ENCODE measurements at places on chromosomes 11 and 22.
A peak's percentile ranks its signal among the peaks of the same experiment; 100 is the strongest.

DNA sequence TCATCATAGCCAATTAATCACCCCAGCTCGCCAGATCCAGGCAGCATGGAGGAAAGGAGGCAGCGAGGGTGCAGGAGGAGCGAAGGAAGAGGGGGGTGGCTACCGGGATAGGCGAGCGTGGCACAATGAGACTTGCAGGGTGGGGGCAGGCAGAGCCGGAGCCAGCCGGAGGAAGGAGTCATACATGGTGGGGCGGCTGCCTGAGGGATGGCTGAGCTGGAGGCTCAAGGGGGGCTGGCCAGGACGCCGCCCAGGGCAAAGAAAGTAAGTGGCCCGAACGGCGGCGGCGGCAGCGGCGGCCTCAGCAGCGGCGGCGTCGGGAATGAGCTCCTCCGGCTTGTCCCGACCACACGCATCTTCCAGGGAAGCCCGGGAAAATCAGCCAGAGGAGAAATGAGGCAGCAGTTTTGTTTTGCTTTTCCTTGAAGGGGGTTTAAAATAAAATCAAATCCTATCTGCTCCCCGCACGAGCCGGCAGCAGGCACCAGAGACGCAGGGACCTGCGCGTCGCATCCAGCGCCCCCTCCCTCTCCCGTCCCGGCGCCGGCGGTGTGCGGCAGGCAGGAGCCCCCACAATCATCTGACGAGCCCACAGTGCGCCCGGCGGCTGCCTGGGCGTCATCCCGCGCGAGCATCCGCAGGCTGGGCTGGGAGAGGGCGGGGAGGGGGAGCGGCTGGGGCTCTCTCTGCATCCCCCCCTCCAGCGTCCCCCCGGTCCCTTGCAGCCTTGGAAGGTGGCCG lies 263.6 kb downstream of the CTTN start:
- no peak for DNase-seq
- H3K4me1 ChIP-seq: peaks cover 5% of the 10 kb centered on the region
- no peaks in the 10 kb centered on the region for H3K36me3 ChIP-seq
- H3K27ac ChIP-seq: no peak overlapping the region

DNA sequence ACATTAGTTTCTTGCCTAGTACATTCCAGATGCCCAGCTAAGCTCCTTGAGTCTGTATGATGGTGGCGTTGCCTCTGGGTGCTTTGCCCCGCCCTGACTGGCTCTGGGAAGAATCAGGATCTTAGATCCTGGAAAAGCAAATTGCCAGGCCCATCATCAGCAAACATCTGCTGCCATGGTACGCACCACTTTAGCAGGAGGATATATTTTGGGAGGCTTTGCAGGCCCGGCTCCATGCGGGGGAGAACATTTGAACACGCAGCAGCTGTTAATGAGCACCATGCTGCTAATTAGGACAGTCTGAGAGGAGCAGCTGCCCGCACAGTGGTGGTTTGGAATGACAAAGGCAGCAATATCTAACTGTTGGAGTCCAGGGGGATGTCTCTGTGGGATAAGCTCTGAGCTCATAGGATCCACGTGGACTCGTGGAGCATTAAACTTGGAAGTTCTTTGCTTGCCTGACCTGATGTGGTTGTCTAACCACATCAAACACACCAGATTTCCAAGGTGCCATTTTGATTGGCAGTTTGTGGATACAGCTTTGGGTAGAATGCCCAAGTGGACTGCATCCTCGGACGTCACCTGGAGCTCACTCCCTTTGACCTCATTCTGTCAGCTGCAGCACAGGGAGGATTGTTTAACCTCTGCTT lies 217.0 kb upstream of the ZBED5 start:
- H3K27ac ChIP-seq: no peak overlapping the region
- H3K4me3 ChIP-seq: no peak overlapping the region
- DNase-seq: no peak
- H3K27me3 ChIP-seq: peaks cover 20% of the 10 kb centered on the region

- peaks cover 11% of the 10 kb centered on the region for H3K4me1 ChIP-seq
- H3K36me3 ChIP-seq: peaks cover 5% of the 10 kb centered on the region
- peak; percentile 61 for DNase-seq
- H3K27me3 ChIP-seq: peaks cover 16% of the 10 kb centered on the region
These were observed 18.2 kb downstream of the IFT27 start for GRCh38 chr22:36757668-36758211.

- peaks cover 17% of the 10 kb centered on the region for H3K36me3 ChIP-seq
- H3K27ac ChIP-seq: peak overlapping the region; percentile 99
- H3K4me1 ChIP-seq: peaks cover 52% of the 10 kb centered on the region
- peak overlapping the region; percentile 100 for H3K4me3 ChIP-seq
- DNase-seq: no peak
- H3K27me3 ChIP-seq: no peaks in the 10 kb centered on the region
These were observed 1.4 kb downstream of the C11orf24 start for GRCh38 chr11:68270196-68271022.

GRCh38 chr11:117222991-117223740 lies 8.7 kb downstream of the PCSK7 start:
- H3K4me3 ChIP-seq: no peak overlapping the region
- peak overlapping the region; percentile 62 for H3K27ac ChIP-seq
- no peaks in the 10 kb centered on the region for H3K27me3 ChIP-seq
- peaks cover 11% of the 10 kb centered on the region for H3K4me1 ChIP-seq
- peaks cover 86% of the 10 kb centered on the region for H3K36me3 ChIP-seq
- DNase-seq: no peak

DNA sequence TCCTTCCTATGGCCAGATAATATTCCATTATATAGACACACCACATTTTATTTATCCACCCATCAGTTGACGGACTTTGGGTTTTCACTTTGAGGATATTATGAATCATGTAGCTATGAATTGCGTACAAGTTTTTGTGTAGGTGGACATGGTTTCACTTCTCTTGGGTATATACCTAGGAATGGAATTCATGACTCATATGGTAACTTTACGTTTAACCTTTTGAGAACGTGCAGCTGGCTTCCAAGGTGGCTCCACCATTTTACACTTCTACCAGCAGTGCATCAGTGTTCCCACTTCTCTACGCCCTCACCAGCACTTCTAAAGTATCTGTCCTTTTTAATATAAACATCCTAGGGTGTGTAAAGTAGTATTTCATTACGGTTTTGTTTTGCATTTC lies 112.0 kb downstream of the PLEKHA7 start:
- no peaks in the 10 kb centered on the region for H3K27me3 ChIP-seq
- H3K36me3 ChIP-seq: peaks cover 25% of the 10 kb centered on the region
- peaks cover 44% of the 10 kb centered on the region for H3K4me1 ChIP-seq
- peak overlapping the region; percentile 96 for H3K27ac ChIP-seq

DNA sequence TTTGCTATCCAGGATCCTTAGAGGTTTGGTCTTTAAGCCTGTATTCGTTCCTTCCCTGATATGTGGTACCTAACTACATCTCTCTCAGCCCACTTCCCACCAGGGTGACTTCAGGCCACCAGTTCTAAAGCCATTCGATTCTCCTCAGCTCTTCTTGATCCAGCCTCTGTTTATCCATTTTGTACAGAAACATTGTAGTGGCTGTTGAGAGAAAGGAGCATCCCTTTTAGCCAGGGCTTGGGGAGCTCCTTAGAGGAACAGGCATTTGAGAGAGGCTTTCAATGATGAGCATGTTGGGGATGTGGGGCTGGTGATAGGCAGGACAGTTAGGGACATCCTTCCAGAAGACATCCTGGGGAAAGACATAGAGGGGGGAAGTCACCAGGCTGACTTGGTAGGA lies 17.9 kb downstream of the UBE2L3 start:
- peaks cover 29% of the 10 kb centered on the region for H3K4me1 ChIP-seq
- no peak overlapping the region for H3K27ac ChIP-seq
- peaks cover 6% of the 10 kb centered on the region for H3K36me3 ChIP-seq
- H3K27me3 ChIP-seq: no peaks in the 10 kb centered on the region
- DNase-seq: no peak

- H3K27ac ChIP-seq: no peak overlapping the region
- peaks cover 25% of the 10 kb centered on the region for H3K4me1 ChIP-seq
- no peaks in the 10 kb centered on the region for H3K27me3 ChIP-seq
- H3K4me3 ChIP-seq: no peak overlapping the region
- peaks cover 23% of the 10 kb centered on the region for H3K36me3 ChIP-seq
- DNase-seq: no peak
These were observed 55.3 kb upstream of the GCAT start for GRCh38 chr22:37752189-37753087.

DNA sequence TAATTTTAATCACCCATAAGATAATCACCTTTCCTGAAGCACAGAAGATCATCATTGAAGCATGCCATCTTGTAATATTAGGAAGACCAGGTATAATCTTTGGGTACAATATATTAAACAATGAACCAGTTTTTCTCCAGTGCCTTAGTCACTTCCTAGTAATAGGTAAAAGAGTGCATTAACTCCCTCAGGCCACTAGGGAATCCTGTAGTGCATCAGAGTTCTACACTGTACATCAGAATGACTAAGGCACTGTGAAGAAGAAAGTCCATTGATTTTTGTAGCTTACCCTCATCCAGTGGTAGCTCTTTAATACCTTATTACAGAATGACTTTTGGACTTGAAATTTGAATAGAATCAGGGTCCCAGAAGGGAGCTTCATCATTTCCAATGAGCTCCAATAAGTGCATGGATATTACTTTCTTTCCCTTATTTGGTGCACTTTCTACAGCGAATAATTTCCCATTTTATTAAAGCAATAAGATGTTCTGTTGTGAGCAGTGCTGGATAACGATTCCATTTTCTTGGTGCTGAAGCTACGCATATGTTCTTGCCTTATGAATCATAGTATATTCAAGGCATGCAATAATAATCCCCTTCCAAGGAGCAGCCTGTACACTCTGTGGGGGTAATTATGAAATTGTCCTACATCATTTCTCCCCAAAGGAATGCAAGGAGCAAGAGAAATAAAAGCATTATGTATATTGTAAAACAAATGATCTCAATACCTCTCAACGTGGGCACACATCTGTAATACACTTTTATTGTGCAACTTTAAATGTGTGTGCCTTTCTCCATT lies 4.7 kb downstream of the C11orf87 start:
- H3K4me1 ChIP-seq: no peaks in the 10 kb centered on the region
- H3K4me3 ChIP-seq: no peak overlapping the region
- H3K27me3 ChIP-seq: peaks cover 37% of the 10 kb centered on the region

GRCh38 chr22:30233582-30233981 lies 13.0 kb downstream of the LIF start:
- DNase-seq: no peak
- no peak overlapping the region for H3K27ac ChIP-seq
- H3K4me3 ChIP-seq: no peak overlapping the region
- no peaks in the 10 kb centered on the region for H3K36me3 ChIP-seq
- no peaks in the 10 kb centered on the region for H3K4me1 ChIP-seq

DNA sequence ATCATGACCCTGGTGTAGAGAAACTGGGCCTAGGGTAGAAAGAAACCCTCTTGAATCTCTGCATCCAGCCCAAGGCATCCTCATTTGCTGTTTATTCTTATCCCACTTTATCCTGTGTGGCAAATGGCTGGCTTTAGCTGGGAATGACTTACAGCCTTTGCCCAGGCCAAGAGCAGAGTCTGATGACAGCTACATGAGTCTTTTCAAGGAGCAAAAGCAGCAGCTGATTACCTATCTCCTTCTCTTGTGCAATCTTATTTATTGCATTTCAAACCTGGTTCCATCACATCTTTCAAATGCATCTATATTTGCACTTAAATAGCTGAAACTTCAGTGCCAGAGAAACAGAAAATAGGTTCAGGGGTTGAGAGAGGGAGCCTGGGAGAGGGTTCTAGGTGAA lies 26.1 kb downstream of the SYT13 start:
- no peak for DNase-seq
- H3K4me1 ChIP-seq: no peaks in the 10 kb centered on the region

GRCh38 chr11:64935359-64936081 lies at the start of gene GPHA2:
GPHA2 (minus strand) TSS chr11:64935893; CDS start chr11:64935460, 433 bp downstream.
- H3K4me3 ChIP-seq: no peak within 1 kb of the TSS
- H3K27ac ChIP-seq: no peak within 1 kb of the TSS
- H3K36me3 ChIP-seq: peaks cover 23% of the 10 kb centered on the region
- DNase-seq: no peak

- H3K36me3 ChIP-seq: peaks cover 29% of the 10 kb centered on the region
- H3K4me1 ChIP-seq: peaks cover 49% of the 10 kb centered on the region
- H3K27me3 ChIP-seq: no peaks in the 10 kb centered on the region
- peak; percentile 89 for DNase-seq
These were observed 707 bp upstream of the FTH1 start for GRCh38 chr11:61967924-61968757.

DNA sequence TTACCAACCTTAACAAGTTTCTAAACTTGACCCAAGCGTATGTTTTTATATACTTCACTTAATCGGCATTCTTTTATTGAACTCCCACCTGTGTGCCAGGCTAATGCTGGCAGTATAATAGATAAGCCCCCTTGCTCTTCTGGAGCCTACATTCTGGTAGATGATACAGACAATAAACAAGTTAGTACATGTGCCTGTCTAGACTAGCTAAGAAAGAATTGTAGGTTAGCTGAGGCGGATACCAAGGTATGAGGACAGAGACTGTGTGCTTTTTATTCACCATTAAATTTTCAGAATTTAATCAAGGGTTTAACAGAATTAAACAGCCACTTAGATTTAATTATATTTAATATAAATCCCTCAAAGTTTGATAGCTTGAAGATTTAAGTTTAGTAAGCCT lies 45.7 kb downstream of the TTC17 start:
- peaks cover 36% of the 10 kb centered on the region for H3K36me3 ChIP-seq
- no peak overlapping the region for H3K27ac ChIP-seq
- DNase-seq: no peak
- H3K4me1 ChIP-seq: no peaks in the 10 kb centered on the region

GRCh38 chr11:75425422-75425821 lies 7.6 kb downstream of the KLHL35 start:
- H3K4me1 ChIP-seq: peaks cover 11% of the 10 kb centered on the region
- peaks cover 12% of the 10 kb centered on the region for H3K36me3 ChIP-seq
- DNase-seq: no peak
- no peak overlapping the region for H3K27ac ChIP-seq
- peaks cover 32% of the 10 kb centered on the region for H3K27me3 ChIP-seq

GRCh38 chr11:61870541-61871031 lies 20.8 kb downstream of the FADS3 start:
- H3K4me1 ChIP-seq: peaks cover 28% of the 10 kb centered on the region
- DNase-seq: no peak
- peaks cover 15% of the 10 kb centered on the region for H3K36me3 ChIP-seq
- no peaks in the 10 kb centered on the region for H3K27me3 ChIP-seq
- H3K4me3 ChIP-seq: peak overlapping the region; percentile 73
- peak overlapping the region; percentile 28 for H3K27ac ChIP-seq

DNA sequence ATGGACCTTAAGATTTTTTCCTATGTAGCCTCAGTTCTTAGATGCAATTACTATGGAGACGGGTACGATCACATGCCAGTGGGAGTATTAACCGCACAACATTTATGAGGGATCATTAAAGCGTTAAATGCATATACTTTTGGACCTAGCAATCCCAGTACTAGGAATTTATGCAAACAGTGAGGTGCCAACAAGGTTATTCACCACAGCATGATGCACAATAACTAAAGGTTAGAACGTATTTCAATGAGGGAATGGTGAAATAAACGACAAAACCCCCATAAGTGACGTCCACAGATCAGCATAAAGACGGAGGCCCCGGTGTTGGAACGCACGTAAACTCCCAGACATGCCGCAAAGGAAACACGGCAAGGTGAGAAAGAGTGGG lies 539 bp downstream of the SIRT3 start:
- no peaks in the 10 kb centered on the region for H3K27me3 ChIP-seq
- H3K36me3 ChIP-seq: peaks cover 17% of the 10 kb centered on the region
- peak overlapping the region; percentile 95 for H3K27ac ChIP-seq
- H3K4me1 ChIP-seq: peaks cover 13% of the 10 kb centered on the region
- DNase-seq: no peak

Measured in stimulated activated naive B cell treated with anti-CD40 and anti-IgM and Interleukin-4, amounts not matched to agents 10 μg/mL and 1 μg/mL and 100 μg/mL, for 72 hours (primary cell).